CD14-positive monocyte (primary cell): ENCODE measurements at places on chromosomes 12 and 14. TPM values are rescaled to one million over a fixed set of nuclear protein-coding genes. Genes with fewer than 3 reads are reported as not detected.
A peak's percentile ranks its signal among the peaks of the same experiment; 100 is the strongest.

The LHX5 gene
- polyA plus RNA-seq, result not detected in 2 replicates

The PRR13 gene
- polyA plus RNA-seq, result 159 and 172 TPM in 2 replicates

The KTN1 gene
- 10.0 and 31.4 TPM in 2 replicates for polyA plus RNA-seq

The TRIP11 gene
- polyA plus RNA-seq, result 13.4 TPM

The NID2 gene
- not detected in 2 replicates for polyA plus RNA-seq

The KRT79 gene
- not detected in 2 replicates for polyA plus RNA-seq

The ISCA2 gene
- polyA plus RNA-seq, result 55.9 TPM

GRCh38 chr12:128783129-128783574, 40.6 kb downstream of the SLC15A4 start:
- DNase-seq, result peak; percentile 64

DNA sequence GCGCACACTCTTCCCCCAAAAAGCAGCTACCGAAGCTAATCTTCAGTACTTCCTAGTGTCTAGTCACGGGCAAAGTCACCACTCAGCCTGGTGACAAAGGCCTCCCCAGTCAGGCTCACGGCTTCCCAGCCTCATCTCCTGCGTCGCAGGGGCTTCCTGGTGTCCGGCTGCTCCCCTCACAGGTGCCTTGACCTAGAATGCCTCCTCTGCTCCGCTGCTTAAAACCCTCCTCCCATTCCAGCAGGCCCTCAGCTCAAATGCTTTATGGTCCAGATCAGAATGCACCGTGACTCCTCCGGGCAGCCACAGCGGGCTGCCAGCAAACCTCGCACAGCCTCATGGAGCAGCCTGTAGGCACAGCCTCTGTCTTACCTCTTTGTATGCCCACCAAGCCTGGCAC, 53.1 kb downstream of the PRIMA1 start:
- DNase-seq, result no peak

- DNase-seq, result no peak
Observed at GRCh38 chr12:131699434-131699833, 11.5 kb upstream of the SFSWAP start.

DNA sequence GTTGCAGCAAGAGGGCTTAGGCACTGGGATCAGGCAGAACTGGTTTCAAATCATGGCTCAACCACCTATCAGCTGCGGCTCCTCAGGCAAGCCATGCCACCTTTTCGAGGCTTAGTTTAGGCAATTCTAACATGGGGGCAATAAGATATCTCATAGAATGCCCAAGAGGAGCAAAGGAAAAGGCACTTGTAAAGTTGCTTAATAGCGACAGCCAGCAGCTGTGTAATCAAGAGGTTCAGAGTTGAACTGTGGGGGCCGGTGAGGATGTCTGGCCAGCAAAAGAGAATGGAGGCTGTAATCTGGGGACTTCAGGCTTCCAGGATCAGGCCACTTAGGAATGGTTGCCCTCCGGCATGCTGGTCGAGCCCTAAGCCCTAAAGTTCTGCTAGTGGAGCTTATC, 3.0 kb upstream of the TCHP start:
- no peak for DNase-seq

GRCh38 chr14:47207617-47208016, 467.8 kb downstream of the MDGA2 start:
- no peak for DNase-seq

DNA sequence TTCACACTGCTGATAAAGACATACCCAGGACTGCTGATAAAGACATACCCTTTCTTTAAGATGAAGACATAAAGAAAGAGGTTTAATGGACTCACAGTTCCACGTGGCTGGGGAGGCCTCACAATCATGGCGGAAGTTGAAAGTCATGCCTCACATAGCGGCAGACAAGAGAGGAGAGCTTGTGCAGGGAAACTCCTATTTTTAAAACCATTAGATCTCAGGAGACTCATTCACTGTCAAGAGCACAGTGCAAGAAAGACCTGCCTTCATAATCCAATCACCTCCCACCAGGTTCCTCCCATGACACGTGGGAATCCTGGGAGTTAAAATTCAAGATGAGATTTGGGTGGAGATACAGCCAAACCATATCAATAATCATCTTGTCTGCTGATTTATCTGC, 278.1 kb downstream of the SLC6A15 start:
- no peak for DNase-seq

DNA sequence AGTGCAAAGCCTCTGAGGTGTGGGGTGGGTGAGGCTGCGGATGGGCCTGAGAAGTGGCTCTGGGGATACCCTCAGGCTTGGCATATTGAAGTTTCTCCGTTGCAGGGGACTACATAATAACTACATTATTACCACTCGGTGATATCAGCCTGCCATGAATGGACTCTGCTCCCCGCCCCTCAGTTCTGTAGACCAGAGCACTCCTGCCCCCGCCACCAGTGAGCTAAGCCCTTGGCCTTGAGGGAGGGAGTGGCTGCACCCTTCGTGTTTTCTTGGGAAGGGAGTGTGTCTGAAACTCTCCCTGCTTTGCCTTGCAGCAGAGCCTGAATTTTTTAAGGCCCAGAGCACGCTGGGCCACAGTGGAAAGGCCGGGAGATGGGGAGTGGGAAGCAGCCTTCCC, 1.7 kb downstream of the ORAI1 start:
- no peak for DNase-seq

DNA sequence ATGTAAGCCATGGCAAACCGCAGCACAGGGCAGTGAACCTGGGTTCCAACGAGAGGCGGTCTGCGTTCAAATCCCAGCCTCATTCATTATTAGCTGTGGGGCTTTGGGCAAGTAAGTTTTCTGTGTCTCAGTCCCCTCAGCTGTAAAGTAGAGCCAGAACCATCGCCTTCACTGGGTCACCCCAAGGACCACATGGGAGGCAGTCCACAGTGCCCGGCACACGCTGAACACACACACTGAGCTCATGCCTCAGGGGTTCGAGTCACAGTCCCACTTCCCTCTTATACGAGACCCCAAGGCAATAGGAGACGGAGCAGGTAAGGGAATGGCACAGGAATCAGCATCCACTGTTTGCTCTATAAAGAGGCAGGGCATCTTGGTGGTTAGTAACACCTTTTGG, 19.1 kb downstream of the LRTM2 start:
- no peak for DNase-seq

DNA sequence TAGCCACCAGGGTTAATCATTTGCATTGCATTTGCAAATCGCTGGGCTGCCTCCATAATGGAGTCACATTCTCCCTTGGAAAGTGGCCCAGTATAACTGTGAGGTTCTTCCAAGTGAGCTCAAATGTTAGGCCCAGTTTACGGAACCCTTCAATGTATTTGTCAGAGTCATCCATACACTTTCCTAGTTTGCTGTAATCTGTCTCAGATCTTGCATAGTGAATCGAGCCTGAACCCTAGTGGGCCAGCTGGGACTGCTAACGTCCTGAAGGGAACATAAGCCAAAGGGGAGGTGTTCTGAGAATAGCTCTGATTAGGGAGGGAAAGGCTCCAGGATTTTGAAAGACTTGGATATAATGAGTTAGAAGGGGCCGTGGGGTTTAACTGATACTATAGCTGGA, 406.3 kb downstream of the SLC6A15 start:
- DNase-seq, result no peak

DNA sequence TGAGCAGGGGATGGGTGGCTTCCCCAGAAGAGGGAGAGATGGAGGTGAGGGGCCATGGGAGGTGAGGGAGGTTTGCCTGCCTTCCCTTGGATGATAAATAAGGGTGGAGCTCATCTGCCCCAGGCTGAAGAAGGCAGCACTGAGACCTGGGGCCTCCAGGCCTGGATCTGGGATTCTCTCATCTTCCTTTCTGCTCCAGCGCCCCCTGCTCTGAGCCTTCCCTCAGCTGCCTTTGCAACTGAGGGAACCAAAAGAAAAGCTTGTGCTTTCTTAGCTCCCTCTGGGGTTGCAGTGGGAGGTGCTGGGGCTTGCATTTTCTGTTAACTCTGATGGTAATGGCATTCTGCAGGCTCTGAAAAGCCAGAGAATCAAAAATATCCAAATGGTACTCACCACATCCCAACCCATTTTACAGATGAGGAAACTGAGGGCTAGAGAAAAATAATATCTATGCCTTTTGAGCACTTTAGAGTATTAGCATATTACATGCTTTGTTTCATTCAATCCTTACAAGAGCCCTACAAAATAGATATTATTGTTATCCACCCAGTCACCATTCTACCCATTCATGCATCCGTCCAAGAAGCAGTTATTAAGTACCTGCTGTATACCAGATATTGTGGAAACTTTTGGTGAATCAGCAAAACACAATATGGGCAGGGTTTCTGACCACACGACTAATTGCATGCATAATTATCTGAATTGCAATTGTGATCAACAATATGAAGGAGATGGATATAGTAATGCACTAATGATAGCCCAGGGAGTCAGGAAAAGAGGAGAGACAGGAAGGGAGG, 102.2 kb downstream of the WSCD2 start:
- no peak for DNase-seq

DNA sequence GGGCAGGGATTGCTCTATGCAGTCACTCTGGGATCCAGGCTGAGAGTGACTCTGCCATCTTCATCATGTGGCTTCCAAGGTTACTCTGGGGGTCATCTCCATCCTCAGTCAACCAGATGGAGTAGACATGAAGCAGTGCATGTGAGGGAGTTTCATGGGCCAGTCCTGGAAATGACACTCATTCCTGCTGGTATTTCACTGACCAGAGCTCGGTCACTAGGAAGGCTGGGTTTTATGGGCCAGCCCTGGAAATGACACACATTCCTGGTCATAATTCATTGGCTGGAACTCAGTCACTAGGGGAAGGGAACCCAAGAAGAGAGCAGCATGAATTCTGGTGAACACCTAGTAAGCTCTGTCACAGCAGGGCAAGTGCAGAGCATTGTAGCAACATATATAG, 144.7 kb downstream of the SMOC1 start:
- DNase-seq, result no peak

- no peak for DNase-seq
Observed at GRCh38 chr12:57612711-57613426, 1.6 kb downstream of the ARHGEF25 start.
